ENCODE measurements at places on chromosomes 7 and 10. TPM values are rescaled to one million over a fixed set of nuclear protein-coding genes. Genes with fewer than 3 reads are reported as not detected.
A peak's percentile ranks its signal among the peaks of the same experiment; 100 is the strongest.

Gene CELF2
- total RNA-seq, result 73.3 TPM

GRCh38 chr10:4837551-4837950 is 11.5 kb downstream of the AKR1E2 start:
- peaks cover 35% of the 10 kb centered on the region for H3K36me3 ChIP-seq
- H3K4me1 ChIP-seq, result no peaks in the 10 kb centered on the region
- no peak overlapping the region for H3K4me3 ChIP-seq
- H3K27me3 ChIP-seq, result no peaks in the 10 kb centered on the region
- DNase-seq, result no peak
- H3K27ac ChIP-seq, result no peak overlapping the region

GRCh38 chr7:116546054-116546453 is 21.2 kb downstream of the CAV1 start:
- no peak for DNase-seq
- no peaks in the 10 kb centered on the region for H3K36me3 ChIP-seq
- H3K27ac ChIP-seq, result peak overlapping the region; percentile 74
- no peaks in the 10 kb centered on the region for H3K27me3 ChIP-seq

- H3K36me3 ChIP-seq, result no peaks in the 10 kb centered on the region
- H3K27me3 ChIP-seq, result no peaks in the 10 kb centered on the region
- no peak overlapping the region for H3K4me3 ChIP-seq
- H3K4me1 ChIP-seq, result no peaks in the 10 kb centered on the region
These were observed 6.3 kb downstream of the C10orf67 start for GRCh38 chr10:23338155-23338828.

- no peak overlapping the region for H3K4me3 ChIP-seq
- DNase-seq, result no peak
- no peaks in the 10 kb centered on the region for H3K36me3 ChIP-seq
These were observed 26.0 kb downstream of the LRRC18 start for GRCh38 chr10:48913674-48914073.

DNA sequence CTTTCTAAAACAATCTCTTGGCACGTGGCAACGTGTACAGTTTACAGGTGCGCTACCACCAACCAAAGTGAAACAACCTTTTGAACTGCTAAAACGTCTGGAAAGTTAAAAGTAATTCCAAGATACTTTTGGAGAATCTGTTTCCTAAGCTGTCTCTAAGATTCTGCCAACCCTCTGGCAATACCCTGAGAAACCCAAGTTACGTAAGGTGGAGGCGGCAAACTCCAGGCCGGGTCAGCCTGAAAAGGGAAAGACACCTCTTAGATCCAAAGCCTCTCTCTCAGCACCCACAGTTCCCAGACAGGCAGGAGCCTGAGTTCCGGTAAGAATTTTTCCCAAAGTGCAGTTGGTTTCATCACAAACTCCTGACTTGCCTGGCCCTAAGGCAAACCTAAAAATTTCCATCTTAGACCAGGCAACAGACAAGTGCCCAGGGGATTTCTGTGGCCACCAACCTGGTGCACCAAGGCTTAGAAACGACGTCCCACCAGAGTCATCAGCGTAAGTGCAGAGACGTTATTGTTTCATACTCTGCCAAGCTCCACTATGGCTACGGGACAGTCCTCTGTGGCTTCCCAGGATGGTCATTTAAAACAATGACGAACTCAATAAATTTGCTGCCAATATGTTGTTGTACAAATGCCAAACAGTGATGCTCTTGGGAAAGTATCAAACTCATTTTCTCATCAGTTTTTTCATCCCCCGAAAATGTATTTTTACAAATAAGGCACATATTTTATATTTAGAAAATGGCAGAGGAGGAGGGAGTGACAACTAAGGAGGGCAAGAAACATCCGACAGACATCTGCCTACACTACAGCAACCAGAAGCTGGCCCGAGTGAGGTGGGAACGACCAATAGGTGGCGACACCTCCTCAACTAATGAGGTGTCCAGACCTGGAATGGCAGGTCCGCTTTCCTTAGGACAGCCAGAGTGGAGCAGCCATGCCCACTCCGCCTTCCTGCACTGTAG is 205.8 kb upstream of the FRMD4A start:
- H3K4me1 ChIP-seq, result peaks cover 11% of the 10 kb centered on the region
- H3K27ac ChIP-seq, result no peak overlapping the region
- peak; percentile 86 for DNase-seq
- H3K27me3 ChIP-seq, result no peaks in the 10 kb centered on the region
- no peak overlapping the region for H3K4me3 ChIP-seq
- peaks cover 3% of the 10 kb centered on the region for H3K36me3 ChIP-seq

DNA sequence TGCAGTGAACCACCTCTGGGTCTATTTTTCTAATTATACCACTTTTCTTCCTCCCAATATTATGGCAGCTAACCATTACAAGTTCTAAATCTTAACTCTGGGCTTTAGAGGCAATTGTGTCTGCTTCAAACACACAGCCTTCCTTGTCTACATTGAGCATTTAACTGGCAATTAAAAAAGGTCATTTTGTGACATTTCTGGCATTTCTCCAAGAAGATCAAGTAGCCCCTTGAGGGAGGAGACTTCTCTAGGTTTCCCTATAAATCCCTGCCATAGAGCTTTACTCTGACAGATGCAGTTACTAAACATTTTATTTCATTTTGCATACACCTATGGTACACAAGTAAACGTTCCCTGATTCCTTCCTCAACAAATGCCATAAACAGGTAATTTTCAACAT is 33.4 kb upstream of the FAM133B start:
- H3K27ac ChIP-seq, result no peak overlapping the region
- no peaks in the 10 kb centered on the region for H3K27me3 ChIP-seq
- H3K4me1 ChIP-seq, result peaks cover 27% of the 10 kb centered on the region
- no peak overlapping the region for H3K4me3 ChIP-seq

DNA sequence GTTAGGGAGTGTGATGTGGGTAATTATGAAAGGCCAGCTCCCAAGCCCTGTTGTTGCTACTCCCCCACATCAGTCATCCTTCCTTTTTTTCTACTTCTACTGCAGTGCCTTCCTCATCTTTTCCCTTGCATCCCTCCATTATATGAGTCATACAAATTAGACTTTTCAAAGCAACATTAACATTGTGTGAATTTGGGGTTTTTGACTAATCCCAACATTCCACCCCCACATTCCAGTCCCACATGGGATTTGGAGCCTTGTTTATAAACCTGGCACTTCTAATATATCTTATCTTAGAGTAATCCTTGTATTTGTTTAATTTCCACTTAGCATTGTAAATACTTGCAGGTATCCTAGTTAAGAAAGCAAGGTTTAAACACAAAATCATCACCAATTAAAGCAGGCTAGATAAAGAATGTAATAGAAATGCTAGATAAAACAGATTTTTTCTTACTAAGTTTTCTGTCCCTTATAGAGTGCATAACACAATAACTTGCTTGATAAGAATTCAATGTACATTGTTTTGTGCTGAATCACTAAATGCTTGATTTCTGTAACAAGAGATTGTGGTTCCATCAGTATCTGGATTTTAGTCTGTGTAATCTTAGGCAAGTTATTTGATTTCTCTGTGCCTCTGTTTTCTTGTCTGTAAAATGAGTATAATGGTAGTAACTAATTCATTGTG is 165.8 kb downstream of the CFTR start:
- H3K4me1 ChIP-seq, result no peaks in the 10 kb centered on the region
- no peaks in the 10 kb centered on the region for H3K27me3 ChIP-seq
- DNase-seq, result no peak
- no peaks in the 10 kb centered on the region for H3K36me3 ChIP-seq

DNA sequence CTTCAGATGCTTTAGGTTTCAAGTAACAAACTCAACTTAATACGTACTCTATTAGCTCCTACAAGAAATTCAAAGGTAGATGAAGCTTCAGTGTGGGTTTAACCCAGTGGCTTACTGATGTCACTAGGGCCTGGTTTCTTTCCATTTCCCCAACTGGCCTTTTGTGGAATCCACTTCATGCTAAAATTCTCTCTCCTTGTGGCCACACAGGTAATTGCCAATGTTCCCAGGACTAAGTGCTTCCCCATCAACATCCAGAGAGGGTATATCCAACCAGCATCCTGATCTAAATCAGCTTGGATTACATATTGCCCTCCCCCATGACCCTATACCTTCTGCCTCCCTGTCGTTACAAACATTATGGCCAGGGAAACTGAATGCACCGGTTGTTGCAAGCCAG is 10.7 kb downstream of the FBXL13 start:
- no peak overlapping the region for H3K27ac ChIP-seq
- H3K4me3 ChIP-seq, result no peak overlapping the region
- no peaks in the 10 kb centered on the region for H3K4me1 ChIP-seq
- no peaks in the 10 kb centered on the region for H3K27me3 ChIP-seq

Gene BUB3
- total RNA-seq, result 45.7 TPM

DNA sequence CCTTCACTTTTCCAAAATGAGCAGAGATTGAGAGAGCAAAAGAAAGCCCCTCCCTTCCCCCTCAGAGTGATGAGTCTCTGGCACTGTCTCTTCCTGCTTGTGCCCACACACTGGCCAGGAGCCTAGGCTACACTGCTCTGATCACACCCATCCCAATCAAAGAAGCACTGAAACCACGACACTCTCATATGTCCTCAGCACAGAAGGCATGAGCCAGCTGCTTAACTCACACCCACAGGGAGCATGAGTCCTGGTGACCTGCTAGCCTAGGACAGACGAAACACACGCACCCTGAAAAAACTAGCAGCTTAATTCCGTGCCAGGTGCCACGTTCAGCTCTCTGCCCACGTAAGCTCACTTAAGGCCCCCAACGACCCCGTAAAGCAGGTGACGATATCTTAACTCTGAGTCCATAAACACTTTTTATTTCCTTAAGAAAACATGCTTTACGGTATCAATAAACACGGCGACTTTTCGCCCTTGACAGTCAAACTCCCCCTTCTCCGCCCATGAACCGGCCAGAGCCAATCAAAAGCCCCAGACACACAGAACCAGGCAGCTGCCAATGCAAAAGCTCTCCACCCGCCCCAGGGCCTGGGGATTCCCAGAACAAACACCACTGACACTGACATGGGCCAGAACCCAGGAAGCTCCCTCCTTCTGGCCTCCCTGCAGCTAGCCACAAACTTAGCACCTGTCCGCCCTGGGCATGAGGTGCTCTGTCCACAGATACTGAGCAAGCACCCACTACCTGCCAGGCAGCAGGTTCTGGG is 69.0 kb downstream of the TNRC18 start:
- H3K27ac ChIP-seq, result peak overlapping the region; percentile 64
- DNase-seq, result no peak
- no peaks in the 10 kb centered on the region for H3K27me3 ChIP-seq
- peak overlapping the region; percentile 31 for H3K4me3 ChIP-seq
- peaks cover 7% of the 10 kb centered on the region for H3K4me1 ChIP-seq
- H3K36me3 ChIP-seq, result peaks cover 87% of the 10 kb centered on the region

- peak overlapping the region; percentile 17 for H3K27ac ChIP-seq
- no peaks in the 10 kb centered on the region for H3K36me3 ChIP-seq
- no peaks in the 10 kb centered on the region for H3K27me3 ChIP-seq
- H3K4me3 ChIP-seq, result no peak overlapping the region
- peaks cover 14% of the 10 kb centered on the region for H3K4me1 ChIP-seq
These were observed 26.4 kb downstream of the PRF1 start for GRCh38 chr10:70575874-70576802.

Gene CYP26C1
- total RNA-seq, result not detected

- peak overlapping the region; percentile 79 for H3K27ac ChIP-seq
- H3K36me3 ChIP-seq, result peaks cover 82% of the 10 kb centered on the region
- no peak for DNase-seq
- no peaks in the 10 kb centered on the region for H3K27me3 ChIP-seq
- no peak overlapping the region for H3K4me3 ChIP-seq
- peaks cover 21% of the 10 kb centered on the region for H3K4me1 ChIP-seq
These were observed 112.4 kb downstream of the SMURF1 start for GRCh38 chr7:99031496-99031895.

Gene MBL2
- not detected for total RNA-seq

Gene NPY
- not detected for total RNA-seq

DNA sequence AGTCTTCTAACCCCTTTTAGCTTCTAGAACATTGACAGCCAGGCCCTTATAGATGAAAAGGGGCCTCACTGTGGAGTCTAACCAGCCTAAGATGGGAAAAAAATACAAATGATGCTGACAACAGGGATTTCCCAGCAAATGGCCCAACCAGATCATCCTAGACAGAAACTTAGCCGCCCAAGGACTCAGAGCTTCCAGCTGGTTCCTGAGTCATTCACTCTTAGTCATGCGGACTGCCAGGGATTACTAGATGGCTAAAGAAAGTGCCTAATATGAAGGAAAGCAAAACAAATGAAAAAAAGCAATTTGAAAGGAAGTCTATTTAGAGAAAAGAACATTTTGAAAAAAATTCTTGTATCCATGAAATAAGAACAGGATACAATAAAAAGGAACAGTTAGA is 23.7 kb downstream of the TSPAN14 start:
- H3K4me1 ChIP-seq, result peaks cover 28% of the 10 kb centered on the region
- H3K27ac ChIP-seq, result no peak overlapping the region
- no peak overlapping the region for H3K4me3 ChIP-seq
- no peaks in the 10 kb centered on the region for H3K27me3 ChIP-seq
- DNase-seq, result no peak

- H3K27ac ChIP-seq, result no peak overlapping the region
- H3K4me1 ChIP-seq, result no peaks in the 10 kb centered on the region
- H3K36me3 ChIP-seq, result no peaks in the 10 kb centered on the region
These were observed 68.0 kb downstream of the TRIL start for GRCh38 chr7:28890137-28890536.

Gene THNSL1
- 6.7 TPM for total RNA-seq

Gene MALRD1
- 0.38 TPM for total RNA-seq

GRCh38 chr7:363626-364025 is 73.7 kb downstream of the FOXL3 start:
- H3K4me1 ChIP-seq, result no peaks in the 10 kb centered on the region
- no peak overlapping the region for H3K4me3 ChIP-seq
- H3K27me3 ChIP-seq, result peaks cover 21% of the 10 kb centered on the region

Gene TUBAL3
- total RNA-seq, result 2.8 TPM

DNA sequence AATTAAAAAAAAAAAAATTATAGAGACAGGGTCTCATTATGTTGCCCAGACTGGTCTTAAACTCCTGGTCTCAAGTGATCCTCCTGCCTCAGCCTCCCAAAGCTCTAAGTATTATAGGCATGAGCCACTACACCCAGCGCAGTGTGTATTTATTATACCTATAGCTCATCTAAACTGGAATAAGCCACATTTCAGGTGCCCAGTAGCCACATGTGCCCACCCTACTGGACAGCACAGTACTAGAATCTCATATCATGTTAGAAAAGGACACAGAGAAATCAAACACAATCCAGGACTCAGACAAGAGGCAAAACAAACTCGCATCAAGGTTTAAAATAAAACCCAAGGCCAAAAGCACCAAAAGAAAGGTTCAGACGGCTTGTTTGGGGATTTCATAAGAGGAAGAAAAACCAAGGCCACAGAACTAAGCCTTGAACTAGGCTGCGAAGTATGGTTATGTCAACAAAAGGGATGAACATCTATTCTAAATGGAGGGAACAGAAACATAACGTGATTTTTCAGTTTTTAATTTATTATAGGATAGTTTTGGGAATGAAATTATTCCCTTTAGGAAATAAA is 32.3 kb downstream of the SLC16A9 start:
- no peaks in the 10 kb centered on the region for H3K27me3 ChIP-seq
- no peaks in the 10 kb centered on the region for H3K4me1 ChIP-seq
- no peak for DNase-seq
- no peak overlapping the region for H3K27ac ChIP-seq

Gene WDFY4
- total RNA-seq, result 4.5 TPM

Gene PNLIP
- total RNA-seq, result not detected

- H3K4me3 ChIP-seq, result no peak overlapping the region
- H3K27me3 ChIP-seq, result no peaks in the 10 kb centered on the region
- H3K27ac ChIP-seq, result no peak overlapping the region
- no peaks in the 10 kb centered on the region for H3K36me3 ChIP-seq
These were observed 533.2 kb downstream of the PARD3 start for GRCh38 chr10:34281661-34282582.

Gene HNRNPA2B1
- 411 TPM for total RNA-seq

Gene PRKAR2B
- total RNA-seq, result 18.5 TPM

- H3K4me1 ChIP-seq, result no peaks in the 10 kb centered on the region
- DNase-seq, result no peak
- H3K4me3 ChIP-seq, result no peak overlapping the region
- H3K27me3 ChIP-seq, result no peaks in the 10 kb centered on the region
- no peak overlapping the region for H3K27ac ChIP-seq
These were observed 64.5 kb downstream of the PALS2 start for GRCh38 chr7:24637706-24638105.

Gene ANKRD22
- total RNA-seq, result not detected

Gene GFRA1
- total RNA-seq, result 5.6 TPM

Gene SPDYE1
- 0.13 TPM for total RNA-seq
